NCI-H1436 (cell line): ENCODE measurements at places on chromosomes 13 and 19.
A peak's percentile ranks its signal among the peaks of the same experiment; 100 is the strongest.

- DNase-seq: no peak
Observed at GRCh38 chr19:39419003-39419402, 6.5 kb downstream of the PLEKHG2 start.

GRCh38 chr13:111946214-111946613, 120.7 kb upstream of the SOX1 start:
- no peak for DNase-seq

GRCh38 chr13:39159846-39160370, 121.7 kb downstream of the NHLRC3 start:
- DNase-seq: no peak

GRCh38 chr19:17282488-17283125, 906 bp downstream of the ANKLE1 start:
- DNase-seq: peak; percentile 85

GRCh38 chr13:59280297-59280696, 883.4 kb downstream of the DIAPH3 start:
- no peak for DNase-seq

GRCh38 chr19:48798937-48799336, 11.9 kb downstream of the BCAT2 start:
- DNase-seq: no peak
